ENCODE measurements at places on chromosomes 7 and 10. TPM values are rescaled to one million over a fixed set of nuclear protein-coding genes. Genes with fewer than 3 reads are reported as not detected.

ATG9B gene
- total RNA-seq: 9.4 TPM

NEBL gene
- total RNA-seq: 0.74 TPM

GRCh38 chr10:123102673-123103072, 33.1 kb upstream of the HMX3 start:
- no peaks in the 10 kb centered on the region for H3K36me3 ChIP-seq
- no peak overlapping the region for H3K27ac ChIP-seq
- no peaks in the 10 kb centered on the region for H3K27me3 ChIP-seq
- H3K4me1 ChIP-seq: no peaks in the 10 kb centered on the region
- no peak overlapping the region for H3K4me3 ChIP-seq

DNA sequence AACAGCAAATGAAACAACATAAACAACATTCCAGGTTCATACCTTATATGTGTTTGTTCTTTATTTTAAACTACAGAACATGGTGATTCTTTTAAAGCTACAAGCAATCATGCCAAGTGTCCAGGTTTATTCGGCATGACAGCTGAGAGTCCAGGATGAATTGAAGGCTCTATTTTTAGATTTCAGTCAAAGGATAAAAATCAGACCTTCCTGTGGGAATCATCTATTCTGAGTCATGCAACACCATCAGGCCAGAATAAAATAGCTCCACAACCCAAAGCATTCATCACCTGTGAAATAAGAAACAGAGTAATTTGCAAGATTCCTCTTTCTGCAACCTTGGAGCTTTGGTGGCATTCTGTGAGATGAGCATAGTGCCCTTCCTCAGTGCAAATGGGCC, 292.4 kb upstream of the MYO3A start:
- H3K27me3 ChIP-seq: no peaks in the 10 kb centered on the region
- no peak overlapping the region for H3K27ac ChIP-seq
- no peaks in the 10 kb centered on the region for H3K4me1 ChIP-seq
- no peak overlapping the region for H3K4me3 ChIP-seq

Data from glutamatergic neuron (in vitro differentiated cells).